NCI-H460 (cell line): ENCODE measurements at places on chromosomes 13 and 19. TPM values are rescaled to one million over a fixed set of nuclear protein-coding genes. Genes with fewer than 3 reads are reported as not detected.

DNA sequence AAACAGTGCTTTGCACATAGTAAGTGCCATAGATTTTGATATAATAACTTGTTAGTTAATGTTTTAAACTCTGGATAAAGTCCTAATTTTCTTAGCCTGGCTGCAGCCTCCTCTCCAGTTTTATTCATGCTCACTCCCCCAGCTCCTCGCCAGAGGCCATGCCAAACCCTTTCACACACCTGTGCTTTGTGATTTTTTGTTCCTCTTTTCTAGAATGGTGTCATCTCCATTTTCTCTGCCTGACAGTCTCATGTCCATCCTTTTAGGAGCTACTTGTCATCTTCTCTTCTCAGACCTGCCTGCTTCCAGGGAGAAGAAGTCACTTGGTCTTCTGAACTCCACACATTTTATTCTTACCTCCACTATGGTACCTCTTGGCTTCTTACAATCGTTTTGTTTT, 55.8 kb upstream of the SPATA13 start:
- DNase-seq: no peak

DNA sequence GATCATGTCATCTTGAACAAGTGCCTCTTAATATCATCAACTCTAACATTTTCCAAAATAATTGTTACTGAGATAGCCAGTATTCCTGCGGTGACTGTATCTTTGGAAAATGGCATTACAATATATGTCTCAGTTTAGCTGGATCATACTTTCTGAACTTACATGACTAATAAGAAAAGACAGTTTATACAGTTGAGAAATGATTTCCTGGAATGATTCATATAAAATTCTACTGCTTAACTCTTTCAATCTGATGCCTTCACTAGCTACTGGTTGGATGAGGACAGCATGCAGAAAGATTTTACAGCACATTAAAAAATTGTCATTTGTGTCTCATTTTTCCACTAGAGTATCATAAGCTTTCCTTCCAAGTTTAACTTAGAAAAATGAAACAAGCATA, 302.1 kb downstream of the PCDH17 start:
- DNase-seq: no peak

DNA sequence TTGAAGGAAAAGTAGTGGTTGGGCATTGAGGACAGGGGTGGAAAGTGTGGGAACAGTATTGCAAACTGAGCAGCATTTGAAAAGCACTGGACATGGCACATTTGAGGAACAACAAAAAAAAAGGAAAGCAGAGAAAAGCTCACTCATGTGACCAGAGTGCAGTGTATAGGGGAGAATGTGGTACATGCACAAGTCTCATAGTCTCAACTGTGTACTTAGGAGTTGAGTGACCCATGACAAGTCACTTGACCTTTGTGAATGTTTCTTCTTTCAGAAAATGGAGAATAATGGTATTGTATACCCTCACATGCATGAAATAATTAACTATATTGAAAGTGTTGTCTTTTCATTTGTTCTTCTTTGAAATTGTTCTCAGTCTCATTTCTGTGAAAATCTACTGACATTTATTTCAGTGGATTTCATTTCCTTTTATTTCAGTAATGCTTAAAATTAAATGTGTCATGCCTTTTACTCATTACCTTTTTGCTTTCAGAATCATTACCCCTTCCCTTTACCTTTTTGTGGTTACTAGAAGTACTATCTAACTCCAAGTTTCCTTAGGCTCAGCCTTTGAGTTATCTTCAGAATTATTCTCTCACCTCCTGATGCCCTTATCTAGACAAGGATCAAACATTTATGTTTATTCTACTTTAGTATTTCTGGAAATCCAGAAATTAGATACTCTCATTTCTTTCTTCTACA, 79.1 kb upstream of the MLNR start:
- no peak for DNase-seq

- no peak for DNase-seq
Measured at GRCh38 chr19:53504885-53505284, 33.1 kb upstream of the ZNF331 start.

GRCh38 chr19:46661735-46662592, 982 bp upstream of the DACT3 start:
- peak; percentile 72 for DNase-seq

GRCh38 chr19:17484520-17485185, 14.3 kb downstream of the SLC27A1 start:
- DNase-seq: no peak

TSKS gene
- not detected in 2 replicates for total RNA-seq

PDCD5 gene
- 135 and 142 TPM in 2 replicates for total RNA-seq
